Islet precursor cell (in vitro differentiated cells): ENCODE measurements at places on chromosomes 13 and 19.
A peak's percentile ranks its signal among the peaks of the same experiment; 100 is the strongest.

DNA sequence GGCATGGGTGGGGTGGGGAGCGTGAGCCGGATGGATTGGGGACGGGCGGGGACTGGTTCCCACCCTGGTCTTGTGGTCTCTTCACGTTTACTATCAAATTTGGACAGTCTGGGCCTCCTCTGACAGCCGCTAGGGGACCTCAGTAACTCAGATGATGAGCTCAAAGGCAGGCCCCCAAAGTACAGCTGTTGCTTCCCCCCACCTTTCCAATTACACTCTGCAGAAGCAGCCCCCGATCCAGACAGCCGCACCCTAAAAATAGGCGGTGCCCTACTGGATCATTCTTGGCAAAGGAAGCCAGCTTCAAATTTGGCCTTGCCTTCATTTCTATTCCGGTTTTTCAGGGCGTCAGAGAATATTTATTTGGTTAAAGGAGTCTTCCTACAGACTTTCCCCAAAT is 1.9 kb upstream of the FOXO1 start:
- DNase-seq, result peak; percentile 62

DNA sequence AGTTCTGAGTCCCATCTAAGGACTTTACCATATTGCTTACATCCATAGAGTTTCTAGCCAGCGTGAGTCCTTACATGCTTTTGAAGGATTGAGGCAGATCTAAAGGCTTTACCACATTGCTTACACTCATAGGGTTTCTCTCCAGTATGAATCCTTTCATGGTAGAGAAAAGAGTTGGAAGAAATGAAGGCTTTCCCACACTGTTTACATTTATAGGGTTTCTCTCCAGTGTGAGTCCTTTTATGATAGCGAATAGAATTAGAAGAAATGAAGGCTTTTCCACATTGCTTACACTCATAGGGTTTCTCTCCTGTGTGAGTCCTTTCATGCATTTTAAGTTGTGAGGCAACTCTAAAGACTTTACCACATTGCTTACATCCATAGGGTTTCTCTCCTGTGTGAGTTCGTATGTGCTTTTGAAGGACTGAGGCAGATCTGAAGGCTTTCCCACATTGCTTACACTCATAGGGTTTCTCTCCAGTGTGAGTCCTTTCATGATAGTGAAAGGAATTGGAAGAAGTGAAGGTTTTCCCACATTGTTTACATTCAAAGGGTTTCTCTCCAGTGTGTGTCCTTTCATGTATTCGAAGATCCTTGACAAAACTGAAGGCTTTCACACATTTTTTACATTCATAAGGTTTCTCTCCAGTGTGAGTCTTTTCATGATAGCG is 8.4 kb upstream of the ZNF433 start:
- DNase-seq, result no peak

- no peak for DNase-seq
These were observed 576.9 kb downstream of the IRS2 start for GRCh38 chr13:109209526-109209925.

DNA sequence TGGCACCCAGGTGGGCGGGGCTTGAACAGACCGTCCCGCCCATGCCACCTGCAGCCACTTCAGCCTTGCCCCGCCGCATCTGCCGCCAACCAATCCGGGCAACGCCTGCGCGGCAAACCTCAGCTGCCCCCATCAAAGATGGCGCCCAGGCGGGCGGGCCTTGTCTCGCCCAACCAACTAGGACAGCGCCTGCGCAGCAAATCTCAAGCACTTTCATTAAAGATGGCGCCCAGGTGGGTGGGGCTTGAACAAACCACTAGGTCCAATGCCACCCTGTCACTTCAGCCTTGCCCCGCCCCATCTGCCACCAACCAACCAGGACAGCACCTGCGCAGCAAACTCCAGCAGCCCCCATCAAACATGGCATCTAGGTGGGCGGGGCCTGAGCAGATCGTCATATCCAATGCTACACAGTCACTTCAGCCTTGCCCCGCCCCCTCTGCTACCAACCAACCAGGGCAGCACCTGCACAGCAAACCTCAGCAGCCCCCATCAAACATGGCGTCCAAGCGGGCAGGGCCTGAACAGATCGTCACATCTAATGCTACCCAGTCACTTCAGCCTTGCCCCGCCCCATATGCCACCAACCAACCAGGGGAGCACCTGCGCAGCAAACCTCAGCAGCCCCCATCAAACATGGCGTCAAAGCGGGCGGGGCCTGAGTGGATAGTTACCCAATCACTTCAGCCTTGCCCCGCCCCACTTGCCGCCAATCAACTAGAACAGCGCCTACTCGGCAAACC is 1.4 kb downstream of the PEG3 start:
- no peak for DNase-seq

- DNase-seq, result no peak
These were observed 62.4 kb downstream of the URI1 start for GRCh38 chr19:30004403-30004802.

- DNase-seq, result peak; percentile 68
These were observed 6.8 kb downstream of the PLPPR2 start for GRCh38 chr19:11361771-11362731.

- DNase-seq, result peak; percentile 83
These were observed 685 bp downstream of the LENG9 start for GRCh38 chr19:54462655-54463530.

DNA sequence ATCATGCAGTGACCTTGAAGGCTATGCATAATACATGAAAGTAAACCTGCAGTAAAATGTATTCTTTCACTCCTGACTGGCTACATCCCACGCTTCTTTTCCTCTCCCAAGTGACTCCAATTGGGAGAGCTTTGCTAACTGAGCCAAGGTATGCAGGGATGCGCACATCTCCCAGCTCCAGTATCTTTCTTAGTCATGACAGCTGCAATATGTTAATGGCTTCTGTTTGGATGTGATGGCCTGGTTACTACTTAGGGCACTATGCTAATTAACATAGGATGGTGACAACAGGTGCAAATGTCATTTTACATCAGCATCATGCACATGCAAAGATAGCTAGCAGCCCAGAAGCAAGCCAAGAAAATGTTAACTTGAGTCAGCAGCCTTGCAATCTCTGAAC is 134.7 kb downstream of the POU4F1 start:
- no peak for DNase-seq

GRCh38 chr19:35756377-35757230 is at the start of gene HSPB6:
Gene HSPB6 (minus strand): TSS chr19:35757029. CDS start chr19:35757008, 21 bp downstream.
- peak; percentile 76 for DNase-seq

DNA sequence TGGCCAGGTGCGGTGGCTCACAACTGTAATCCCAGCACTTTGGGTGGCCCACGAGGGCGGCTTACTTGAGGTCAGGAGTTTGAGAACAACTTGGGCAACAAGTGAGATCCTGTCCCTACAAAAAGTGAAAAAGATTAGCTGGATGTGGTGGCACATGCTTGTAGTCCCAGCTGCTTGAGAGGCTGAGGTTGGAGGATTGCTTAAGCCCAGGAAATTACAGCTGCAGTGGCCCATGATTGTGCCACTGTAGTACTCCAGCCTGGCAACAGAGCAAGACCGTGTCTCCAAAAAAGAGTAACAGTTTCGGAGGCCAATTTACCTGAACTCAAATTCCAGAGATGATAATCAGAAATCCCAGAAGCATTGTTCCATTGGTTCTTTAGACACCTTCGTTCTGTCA is 4.4 kb downstream of the ZNF473 start:
- no peak for DNase-seq

DNA sequence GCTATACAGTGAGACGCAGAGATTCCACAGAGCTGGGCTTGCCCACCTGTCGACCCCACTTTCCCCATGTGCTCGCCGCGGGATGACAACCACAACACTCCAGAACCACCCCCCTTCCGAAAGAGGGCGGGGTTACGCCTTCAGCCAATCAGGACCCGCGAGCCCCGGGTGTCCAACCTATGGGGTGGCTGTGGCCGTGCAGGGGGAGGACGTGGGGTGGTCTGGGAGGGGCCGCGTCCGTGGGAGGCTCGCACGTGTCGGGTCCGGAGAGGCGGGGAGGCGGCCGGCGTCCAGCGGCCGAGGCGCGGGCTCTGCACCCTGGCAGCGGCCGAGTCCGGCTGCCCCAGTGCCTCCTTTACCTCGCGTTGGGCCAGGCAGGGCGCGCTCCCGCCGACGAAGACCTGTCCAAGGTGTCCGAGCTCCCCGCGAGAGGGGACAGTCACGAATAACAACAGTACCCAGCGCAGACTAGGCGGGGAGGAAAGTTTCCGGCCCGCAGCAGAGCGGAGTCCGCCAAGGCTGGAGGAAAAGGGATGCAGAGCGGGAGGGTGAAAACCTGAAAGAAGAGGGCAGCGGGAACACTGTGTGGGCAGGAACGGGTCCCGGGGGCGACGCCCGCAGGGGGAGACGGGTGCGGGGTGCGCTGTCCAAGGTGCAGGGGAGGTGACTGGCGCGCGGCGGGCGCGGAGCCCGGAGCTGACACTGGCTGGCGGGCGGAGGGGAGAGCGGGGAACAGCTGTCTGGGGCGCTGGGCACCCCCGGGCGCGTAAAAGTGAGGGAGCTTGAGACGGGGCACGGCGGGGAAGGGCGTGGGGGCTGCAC is 911 bp downstream of the ENOX1 start:
- DNase-seq, result peak; percentile 76

DNA sequence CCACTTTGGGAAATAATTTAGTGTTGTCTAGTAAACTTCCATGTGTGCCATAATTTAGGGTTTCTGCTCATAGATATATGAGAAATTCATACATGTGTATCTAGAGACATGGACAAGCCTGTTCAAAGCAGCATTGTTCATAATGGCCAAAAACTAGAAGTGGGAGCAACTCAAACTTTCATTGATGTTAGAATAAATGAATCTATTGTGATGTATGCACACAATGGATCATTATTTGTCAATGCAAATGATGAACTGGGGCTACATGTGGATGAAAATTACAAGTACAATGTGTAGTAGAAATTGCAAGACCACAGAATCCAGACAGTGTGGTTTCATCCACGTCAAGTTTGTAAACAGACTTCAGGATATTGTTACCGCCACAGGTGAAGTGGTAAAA is 284.7 kb downstream of the SLC7A1 start:
- no peak for DNase-seq

DNA sequence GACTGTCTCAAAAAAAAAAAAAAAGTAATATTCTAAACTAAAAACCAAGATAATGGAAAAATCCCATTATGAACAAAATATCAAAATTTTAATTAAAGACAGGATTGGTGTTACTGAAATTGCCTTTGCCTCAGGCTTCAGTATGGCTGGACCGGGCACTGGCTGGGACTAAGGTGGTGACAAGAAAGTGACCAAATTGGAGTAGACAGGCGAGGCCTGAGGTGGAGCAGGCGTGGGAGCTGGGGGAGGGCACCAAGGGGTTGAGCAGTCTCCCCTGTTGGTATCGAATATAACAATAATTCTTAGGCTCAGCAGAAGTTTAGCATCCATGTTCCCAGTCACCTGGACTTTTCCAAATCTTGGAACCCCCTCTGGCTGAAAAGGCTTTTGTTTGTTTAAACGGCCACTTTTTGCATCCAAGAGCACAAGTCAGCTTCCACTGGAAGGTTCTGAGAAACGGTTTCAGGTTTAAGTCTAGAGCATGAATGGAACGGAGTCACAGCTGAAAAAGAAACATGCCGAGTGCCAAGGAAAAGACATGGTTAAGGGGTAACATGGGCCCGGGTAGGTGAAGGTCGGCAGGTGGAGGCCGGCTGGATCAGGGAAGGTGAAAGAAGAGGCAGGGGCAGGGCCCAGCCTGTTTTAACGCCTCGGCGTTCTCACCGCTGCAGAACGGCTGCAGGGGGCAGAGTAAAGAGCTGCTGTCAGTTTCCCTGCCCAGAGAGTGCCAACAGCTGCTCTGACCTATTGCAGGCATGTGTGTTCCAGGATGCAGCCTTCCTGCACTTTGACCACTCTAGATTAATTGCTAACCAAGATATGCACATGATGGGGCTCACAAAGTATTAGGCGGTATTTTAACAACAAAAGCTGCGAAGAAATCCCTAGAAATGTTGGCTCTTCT is 104.4 kb downstream of the TM9SF2 start:
- DNase-seq, result peak; percentile 70

- no peak for DNase-seq
These were observed 789.7 kb upstream of the PRR20A start for GRCh38 chr13:56351041-56351440.

DNA sequence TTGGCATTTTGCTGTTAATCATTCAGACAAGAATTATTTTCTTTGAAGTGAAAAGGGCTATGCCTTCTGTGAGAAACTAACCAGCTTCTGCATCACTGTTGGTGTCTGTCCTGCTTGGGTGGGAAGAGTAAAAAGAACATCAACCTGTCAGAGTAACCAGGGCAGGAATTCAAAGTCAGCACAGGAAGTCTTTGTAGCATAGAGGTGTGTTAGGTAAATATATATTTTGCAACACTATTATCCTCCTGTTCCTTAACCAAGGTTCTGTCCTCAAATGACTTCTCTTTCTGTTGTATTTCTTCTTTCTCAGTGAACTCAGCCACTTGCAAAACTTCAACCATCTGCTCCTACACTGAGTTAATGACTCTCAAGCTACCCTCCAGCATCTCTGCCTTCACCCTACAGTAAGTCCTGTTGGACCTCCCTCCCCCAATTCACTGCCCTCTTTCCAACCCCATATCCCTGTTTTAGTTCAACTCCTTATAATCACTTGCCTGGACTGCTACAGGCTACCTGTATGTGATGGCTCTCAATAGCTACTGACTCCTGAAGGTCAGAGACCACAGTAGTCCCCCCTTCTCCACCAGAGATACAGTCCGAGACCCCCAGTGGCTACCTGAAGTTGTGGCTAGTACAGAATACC is 49.9 kb downstream of the SMAD9 start:
- no peak for DNase-seq

DNA sequence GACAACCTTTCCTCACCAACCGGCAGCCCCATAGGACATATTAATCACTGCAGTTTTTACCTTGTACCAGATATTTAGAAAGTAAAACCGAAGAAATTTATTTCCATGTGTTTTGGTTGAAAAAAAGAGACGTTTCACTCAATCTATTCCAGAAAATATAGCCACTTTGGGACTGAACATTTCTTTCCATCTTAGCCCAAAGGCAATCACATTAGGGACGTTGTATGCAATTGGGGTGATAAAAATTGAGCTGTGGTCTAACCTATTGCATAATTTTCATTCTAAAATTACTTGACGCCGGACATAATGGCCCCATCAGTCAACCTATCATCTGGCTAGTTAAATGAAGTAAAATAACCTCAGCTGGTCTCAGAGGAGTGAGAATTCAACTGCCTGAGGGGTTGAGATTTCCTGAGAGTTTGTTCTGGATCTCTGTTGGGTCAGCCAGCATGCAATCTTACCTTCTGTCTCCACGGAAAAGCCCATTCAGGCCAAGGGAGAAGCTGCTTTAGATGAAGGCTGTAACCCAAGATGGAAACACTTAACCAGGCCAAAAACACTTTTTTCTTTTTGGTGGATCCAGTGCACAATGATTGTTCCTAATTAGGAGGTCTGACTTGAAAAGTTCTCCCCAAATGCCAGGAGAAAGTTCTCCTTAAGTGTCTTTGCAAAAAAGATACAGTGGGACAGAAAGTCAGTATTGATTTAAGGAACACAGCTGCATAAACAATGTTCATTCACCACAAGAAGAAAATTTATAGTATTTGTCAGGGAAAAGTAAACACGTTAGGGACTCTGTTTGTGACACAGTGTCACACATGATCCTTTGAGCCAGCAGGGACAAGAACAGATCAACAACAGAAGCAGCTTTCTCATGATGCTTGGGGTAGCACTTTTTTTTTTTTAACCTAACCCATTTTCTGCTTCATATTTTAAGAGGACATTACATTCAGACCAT is 34.1 kb downstream of the DLEU7 start:
- no peak for DNase-seq

- peak; percentile 68 for DNase-seq
These were observed 48.6 kb downstream of the PEPD start for GRCh38 chr19:33472691-33473652.
